GM13977 (cell line): ENCODE measurements at places on chromosomes 2 and 18.

DNA sequence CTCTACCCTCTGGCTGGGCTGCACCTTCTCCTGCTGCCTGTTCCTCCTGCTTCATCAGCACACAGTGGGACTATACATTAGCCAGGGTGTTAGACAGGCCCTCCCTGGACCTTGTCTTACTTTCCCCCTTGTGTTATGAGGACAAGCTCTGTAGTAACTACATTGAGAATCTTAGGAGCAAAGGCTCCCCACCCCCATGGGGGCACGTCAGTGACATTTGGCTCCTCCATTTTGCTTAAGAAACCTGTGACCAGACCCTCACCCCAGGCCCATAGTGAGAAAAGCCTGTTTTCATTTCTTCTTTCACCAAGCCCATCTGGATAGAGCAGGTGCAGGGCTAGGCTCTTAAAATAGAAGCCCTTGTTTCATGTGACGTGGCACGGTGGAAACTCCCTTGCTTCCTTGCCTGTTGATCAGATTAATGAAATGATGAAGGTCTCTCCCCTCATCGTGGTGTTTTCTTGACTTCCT is 146.7 kb downstream of the RPIA start:
- DNase-seq: peak; percentile 45

GRCh38 chr2:208066016-208066415 is 40.7 kb upstream of the PLEKHM3 start:
- DNase-seq: no peak

GRCh38 chr2:29278966-29279365 is 163.8 kb downstream of the CLIP4 start:
- DNase-seq: no peak

GRCh38 chr2:49241991-49242390 is 87.7 kb upstream of the FSHR start:
- DNase-seq: no peak

DNA sequence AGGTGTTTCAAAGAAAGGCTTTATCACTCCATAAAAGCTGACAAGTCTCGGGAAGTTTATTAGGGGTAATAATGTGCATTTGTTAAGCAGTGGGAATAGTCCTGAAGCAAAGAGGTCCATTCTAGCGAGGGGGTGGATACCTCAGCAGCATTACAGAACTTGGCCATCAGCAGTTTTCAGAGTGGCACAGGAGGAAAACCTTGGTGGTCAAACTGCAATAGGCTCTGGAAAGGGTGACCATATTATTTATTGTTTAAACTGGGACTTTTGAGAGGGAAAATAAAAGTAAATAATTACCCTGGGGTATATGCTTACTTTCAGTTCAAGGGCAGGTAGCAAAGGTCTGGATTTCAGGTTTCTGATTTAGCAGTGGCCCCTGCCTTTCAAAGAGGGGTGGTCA is 115.5 kb upstream of the KLHL14 start:
- DNase-seq: no peak

DNA sequence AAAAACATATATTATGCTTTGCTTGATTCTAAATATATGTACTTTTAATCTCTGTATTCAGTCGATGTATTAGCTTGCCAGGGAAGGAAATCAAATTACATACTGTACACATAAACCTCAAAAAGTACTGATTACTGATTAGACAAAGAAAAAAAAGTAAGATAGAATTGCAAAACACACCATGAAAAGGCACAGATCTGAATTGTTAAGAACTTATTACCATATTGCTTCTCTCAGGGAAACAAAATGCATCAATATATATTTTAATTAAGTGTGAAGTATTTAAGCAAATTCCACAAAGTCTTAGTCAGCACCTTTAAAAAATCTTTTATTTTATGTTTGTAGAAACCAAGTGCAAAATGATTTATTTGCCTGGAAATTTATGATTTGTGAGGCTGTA is 309.3 kb downstream of the RNF144A start:
- no peak for DNase-seq

DNA sequence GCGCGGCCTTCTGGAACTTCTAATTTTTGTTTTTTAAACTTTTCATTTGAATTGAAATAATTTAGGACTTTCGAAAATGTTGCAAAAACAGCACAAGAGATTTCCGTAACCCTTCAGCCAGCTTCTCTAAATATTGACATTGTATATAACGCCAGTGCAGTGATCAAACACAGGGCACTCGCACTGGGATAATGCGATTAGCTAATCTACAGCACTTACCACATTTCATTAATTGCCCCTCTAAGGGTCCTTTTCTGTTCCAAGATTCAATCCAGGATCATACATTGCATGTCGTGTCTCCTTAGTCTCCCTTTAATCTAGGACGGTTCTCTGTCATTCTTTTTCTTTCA is 343 bp upstream of the CD302 start:
- no peak for DNase-seq

DNA sequence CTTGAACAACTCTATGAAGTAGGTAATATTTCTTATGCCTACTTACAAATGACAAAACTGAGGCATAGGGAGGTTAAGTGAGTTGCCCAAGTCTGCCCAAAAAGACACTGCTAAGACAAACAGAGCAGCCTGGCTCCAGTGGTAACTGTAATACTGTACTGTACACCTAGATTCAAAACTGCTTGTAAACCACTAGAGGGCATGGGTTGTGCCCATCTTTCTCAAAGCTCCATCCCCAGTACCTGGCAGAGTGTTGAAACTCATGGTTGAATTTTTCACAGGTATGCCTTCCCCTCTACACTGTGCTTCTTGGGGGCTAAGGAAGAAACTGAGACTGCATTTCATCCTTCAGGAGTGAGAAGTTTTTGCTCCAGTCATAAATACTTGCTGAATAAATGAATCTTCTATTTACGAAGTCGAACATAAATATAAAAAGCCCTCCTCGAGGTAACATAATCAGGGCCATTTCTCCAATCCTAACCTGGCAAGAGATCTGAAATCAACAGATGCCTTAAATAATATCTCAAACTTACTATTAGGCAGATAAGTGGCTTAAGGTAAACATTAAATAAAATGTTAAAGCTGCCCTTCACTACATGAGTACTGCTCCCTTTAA is 2.0 kb downstream of the PPP4R1 start:
- peak; percentile 41 for DNase-seq

GRCh38 chr2:39696101-39696553 is 30.4 kb downstream of the TMEM178A start:
- no peak for DNase-seq

GRCh38 chr2:124610141-124610540 is 585.1 kb downstream of the CNTNAP5 start:
- no peak for DNase-seq

DNA sequence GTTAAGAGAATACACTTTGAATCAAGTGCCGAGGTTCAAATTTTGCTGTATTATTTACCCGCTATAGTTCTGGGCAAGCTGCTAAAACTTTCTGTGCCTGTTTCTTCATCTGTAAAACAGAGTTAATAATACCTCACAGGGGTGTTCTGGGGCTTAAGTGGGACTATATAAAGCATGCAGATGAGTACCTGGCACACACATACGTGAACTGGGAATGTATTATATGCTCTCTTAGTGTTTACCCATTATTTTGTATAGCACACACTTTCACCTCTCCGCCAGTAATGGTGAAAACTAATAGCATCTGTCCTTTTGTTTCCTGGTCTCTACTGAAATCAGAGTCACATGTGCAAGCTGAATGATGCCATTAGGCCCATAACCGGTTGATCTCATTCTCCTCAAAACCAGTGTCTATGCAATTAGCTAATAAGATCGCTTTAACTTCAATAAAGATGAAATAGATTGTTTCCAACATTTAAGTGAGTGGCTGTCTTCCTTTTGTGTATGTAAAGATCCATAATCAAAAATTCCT is 3.8 kb upstream of the CDKL4 start:
- no peak for DNase-seq

GRCh38 chr2:235105821-235106359 is 154.1 kb downstream of the SH3BP4 start:
- DNase-seq: no peak

DNA sequence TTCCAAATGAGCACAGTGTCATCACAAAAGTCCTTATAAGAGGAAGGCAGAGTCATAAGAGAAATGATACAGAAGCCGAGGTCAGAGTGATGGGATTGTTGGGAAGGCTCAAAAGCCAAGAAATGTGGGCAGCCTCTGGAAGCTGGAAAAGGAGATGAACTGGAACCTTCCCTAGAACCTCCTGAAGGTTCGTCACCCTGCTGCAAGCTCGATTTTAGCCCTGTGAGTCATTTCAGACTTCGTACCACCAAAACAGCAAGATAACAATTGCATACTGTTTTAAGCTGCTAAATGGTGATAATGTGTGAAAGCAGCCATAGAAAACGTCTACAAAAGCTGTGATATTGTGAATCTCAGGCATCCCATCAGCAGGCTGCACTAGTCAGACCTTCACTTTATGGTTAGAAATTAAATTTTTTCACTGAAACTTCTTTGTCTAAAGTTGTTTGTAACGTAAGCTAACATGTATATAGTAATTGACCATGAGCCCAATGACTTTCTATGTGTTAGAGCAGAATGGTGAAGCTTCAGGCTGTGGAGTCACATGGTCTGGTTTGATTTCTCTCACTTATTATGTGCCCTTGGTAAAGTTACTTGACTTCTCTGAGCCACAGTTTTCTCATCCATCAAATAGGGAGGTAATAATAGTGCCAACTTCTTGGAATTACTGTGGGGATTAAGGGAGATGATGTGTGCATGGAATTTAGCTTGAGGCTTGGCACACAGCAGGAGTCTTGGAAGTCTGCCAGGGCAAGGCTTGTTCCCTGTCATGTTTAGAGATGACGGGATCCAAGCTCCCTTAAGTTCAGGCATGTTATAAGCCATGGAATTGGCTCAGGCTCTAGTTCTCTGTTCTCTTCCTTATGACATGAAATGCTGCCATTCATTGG is 132.0 kb upstream of the CCDC195 start:
- DNase-seq: no peak

GRCh38 chr2:148906124-148906523 is 31.1 kb downstream of the KIF5C start:
- no peak for DNase-seq

GRCh38 chr2:27736031-27736889 is 35.3 kb upstream of the MRPL33 start:
- DNase-seq: no peak

- DNase-seq: no peak
Observed at GRCh38 chr2:40103163-40103562, 324.1 kb upstream of the THUMPD2 start.

GRCh38 chr2:96888072-96889011 is 18.5 kb upstream of the SEMA4C start:
- DNase-seq: no peak

DNA sequence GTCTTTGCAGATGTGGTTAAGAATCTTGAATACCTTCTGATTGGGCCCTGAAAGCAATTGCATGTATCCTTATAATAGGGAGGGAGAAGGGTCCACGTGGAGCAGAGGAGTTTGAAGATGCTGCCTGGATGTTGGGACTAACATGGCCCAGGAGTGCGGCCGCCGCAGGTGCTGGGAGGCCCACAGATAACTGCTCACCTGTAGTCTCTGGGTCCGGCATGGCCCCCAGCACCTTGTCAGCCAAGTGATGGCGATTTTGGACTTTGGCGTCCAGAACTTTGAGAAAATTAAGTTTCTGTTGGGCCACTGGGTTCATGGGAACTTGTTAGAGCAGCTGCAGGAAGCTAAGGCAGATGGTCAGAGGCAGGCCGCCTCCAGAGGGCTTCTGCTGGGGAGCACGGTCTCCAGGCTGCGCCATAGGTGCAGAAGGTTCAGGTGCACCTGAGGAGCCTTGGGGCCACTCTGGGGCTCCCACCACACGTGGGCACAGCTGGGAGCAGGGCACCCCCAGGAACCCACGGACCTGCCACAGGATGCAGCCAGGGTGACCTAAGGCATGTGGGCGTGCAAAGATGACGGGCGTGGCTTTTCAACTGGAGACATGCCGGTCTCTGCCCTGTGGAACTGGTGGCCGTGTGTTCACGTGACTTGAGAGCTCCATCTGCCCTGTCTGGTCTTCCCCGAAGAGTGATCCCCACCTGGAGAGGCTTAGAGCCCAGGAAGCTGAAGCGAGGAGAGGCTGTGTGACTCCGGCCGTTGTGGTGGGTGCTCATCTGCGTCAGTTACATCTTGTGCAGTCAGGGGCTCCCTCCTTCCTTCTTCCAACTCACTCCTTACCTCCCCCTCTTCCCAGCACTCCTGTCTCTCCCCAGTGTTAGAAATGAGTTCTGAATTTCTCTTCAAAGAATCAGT is 277.3 kb downstream of the AGAP1 start:
- no peak for DNase-seq

GRCh38 chr18:79318142-79318673 is 77.5 kb upstream of the NFATC1 start:
- no peak for DNase-seq

DNA sequence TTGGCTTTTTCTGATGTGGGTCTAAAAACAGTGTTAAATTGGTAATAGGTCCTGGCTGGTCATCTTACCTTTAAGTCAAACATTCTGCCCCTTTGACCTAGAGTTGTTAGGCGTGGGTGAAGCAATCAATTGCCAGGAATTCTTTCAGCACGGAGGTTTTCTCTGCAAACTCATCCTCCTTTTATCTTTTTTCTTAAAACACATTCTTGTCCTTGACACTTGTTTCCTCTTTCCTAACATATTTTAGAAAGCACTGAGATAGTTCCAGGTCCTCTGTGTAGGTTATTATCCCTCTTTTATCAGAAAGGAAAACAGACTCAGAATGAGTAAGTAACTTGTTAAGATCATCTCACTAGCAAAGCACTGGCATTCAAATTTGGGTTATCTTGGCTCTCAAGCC is 18.6 kb upstream of the AP1S3 start:
- DNase-seq: no peak

DNA sequence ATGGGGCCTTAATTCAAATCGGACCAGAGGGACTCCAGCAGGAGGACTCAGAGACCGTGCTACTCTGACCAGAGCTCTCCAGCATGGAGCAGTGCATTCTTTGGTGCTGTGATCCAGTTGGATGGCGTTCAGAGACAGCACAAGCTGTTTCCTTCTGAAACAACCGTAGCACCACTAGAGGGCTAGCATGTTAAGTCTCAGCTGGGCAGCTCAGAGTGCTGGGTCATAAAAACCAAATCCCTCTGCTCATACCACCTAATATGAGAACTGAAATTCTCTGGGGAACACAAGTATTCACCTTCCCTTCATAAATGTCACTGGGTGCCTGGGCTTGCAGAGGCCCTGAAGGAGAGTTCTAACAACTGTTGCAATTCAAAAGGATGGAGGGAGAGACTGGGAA is 97.7 kb upstream of the TFCP2L1 start:
- no peak for DNase-seq

GRCh38 chr2:134212746-134213145 is 41.1 kb upstream of the MGAT5 start:
- DNase-seq: no peak

DNA sequence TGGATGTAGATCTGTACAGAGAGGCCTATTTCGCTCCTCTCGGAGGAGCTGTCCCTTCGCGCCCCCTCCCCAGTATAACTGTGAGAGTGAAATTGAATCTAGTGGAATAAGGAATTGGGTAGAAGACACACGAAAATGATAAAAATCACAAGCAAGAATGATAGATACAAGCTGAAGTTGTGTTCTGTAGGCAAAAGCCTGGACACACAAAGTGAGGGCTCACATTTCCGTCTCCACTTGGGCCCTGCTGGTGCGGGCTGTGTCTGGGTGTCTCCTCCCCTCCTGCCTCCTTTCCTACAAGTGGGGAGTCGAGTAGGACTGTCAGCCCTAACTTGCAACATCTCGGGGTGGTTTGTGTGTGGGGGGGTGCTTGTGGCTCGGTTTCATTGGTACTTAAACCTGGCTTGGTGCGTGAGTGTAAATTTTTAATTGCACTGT is 457 bp upstream of the SP9 start:
- DNase-seq: peak; percentile 31

GRCh38 chr18:48627216-48627615 is 88.4 kb downstream of the CTIF start:
- no peak for DNase-seq

- DNase-seq: no peak
Observed at GRCh38 chr2:103153580-103154284, 391.9 kb downstream of the TMEM182 start.

- DNase-seq: no peak
Observed at GRCh38 chr2:7333960-7334493, 416.8 kb downstream of the RNF144A start.
